Stimulated activated CD8-positive, alpha-beta memory T cell treated with anti-CD3 and anti-CD28 coated beads, Interleukin-7, amount 100 ng/mL, for 48 hours (primary cell): ENCODE measurements at places on chromosomes 1 and 21.

DNA sequence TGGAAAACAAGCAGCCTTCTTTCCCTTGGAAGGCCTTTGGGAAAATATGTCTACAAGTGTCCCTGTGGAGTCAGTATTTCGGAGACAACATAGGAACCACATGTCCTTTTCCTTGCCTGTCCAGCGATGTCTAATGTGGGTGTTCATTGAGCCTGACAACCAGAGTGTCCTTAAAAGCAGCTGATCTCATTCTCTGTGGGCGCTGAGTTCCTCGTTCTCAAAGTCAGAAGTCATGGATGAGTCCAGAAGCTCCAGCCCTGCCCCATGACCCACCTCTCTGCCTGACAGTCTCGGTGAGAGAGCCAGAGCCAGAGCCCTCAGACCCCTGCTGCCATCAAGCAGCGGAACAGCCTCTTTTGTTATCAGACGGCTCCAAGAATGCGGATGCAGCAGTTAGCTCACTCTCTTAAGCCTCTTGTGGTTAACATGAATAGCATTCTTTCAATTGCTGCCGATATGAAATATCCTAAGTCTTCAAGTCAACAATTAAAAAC is 329.2 kb downstream of the TGFB2 start:
- DNase-seq: no peak

DNA sequence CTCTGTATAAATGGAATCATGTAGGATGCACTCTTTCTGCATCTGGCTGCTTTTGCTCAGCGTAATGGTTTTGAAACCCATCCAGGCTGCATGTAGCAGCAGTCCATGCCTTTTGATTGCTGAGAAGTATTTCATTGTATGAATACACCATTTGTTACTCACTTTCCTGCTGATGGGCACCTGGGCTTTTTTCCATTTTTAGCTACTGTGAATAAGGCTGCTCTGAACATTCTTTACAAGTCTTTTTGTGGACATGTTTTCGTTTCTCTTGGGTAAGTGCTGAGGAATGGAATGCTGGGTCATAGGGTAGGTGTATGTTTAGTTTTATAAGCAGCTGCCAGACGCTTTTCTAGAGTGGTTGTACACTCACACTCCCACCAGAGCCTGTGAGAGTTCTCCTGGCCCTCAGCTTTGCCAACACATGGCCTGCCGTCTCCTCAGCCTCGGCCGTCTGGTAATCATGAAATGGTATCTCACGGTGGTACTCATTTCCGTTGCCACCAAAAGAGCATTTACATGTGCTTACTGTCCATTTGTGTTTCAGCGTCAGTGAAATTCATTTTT is 22.7 kb downstream of the SLX9 start:
- no peak for DNase-seq

DNA sequence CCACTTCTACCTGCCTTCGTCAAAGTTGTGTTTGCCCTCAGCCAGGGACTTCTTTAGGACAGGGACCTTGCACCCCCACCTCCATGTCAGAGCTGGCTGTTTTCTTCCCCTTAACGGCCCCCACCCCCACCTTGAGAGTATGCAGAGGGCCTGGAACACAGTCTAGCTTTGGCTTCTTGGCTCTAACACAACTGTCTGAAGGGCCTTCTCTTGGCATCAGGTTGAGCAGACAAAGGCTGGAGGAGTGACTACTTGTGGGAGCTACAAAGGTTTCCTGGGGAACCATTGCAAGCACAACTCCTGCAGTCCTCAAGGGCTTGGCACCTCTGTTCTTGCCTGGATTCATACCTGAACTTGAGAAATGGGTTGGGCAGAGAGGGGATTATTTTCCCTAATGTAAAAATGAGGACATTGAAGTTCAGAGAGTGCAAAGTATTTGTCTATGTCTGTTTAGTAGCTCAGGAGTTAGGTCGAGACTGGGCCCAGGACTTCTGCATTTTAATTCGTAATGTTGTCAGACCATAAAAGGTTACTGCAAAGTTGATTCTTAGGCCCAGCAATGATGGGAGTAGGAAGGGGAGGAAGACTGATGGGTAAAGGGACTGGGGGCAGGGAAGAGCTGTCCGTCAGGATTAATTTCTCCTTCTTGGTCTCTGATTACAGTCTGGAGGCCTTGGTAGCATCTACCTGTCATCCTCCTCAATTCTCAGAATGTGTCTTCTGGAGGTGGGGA is 2.6 kb downstream of the CYP4B1 start:
- no peak for DNase-seq

DNA sequence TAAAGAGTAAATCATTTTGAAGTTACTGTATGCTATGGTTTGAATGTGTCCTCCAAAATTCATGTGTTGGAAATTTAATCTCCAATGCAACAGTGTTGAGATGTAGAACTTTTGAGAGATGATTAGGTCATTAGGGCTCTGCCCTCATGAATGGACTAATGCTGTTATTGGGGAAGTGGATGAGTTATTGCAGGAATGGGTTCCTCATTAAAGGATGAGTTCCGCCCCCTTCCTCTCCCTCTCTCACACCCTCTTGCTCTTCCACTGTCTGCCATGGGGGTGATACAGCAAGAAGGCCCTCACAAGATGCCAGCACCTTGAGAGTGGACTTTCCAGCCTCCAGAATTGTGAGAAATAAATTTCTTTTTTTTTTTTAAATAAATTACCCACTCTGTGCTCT is 97.6 kb downstream of the ATP1A1 start:
- DNase-seq: no peak

- no peak for DNase-seq
Observed at GRCh38 chr1:76006234-76006633, 68.3 kb upstream of the ST6GALNAC3 start.

DNA sequence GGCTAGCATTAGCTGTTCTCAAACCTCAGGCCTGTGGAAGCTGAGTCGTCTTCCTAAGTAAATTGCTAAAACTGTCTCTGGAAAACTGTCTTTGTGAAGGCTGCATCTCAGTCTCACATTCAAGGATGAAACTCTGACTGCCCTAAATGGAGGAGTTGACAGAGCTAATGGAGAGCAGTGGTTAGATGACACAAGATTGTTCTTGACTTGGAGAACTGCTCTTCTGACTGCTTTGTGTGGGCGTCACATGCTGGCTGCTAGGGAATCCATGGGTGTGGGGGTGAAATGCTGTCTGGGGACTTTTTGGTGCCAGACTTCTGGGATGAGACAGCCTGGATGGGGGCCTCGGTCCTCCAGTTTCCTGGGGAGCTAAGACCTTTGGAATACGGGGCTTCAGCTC is 24.5 kb upstream of the TSPAN2 start:
- no peak for DNase-seq

- no peak for DNase-seq
Observed at GRCh38 chr1:208868554-208868953, 624.4 kb upstream of the PLXNA2 start.

DNA sequence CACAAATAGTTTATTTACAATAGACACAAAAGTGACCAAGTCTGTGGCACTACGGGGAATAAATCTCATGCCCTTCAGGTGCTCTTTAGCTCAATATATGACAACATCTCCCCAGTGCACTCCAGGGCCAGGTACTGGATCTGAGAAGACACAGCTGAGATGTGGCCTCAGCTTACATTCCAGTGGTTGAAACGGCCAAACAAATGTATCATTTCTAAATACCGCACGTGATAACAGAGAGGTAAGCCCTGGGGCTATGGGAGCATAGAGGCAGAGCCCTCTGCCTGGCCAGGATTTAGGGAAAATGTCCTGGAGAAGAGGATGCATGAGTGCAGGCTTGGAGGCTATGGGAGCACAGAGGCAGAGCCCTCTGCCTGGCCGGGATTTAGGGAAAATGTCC is 630.5 kb downstream of the SMYD3 start:
- DNase-seq: no peak

GRCh38 chr1:195664628-195665027 is 943.6 kb downstream of the KCNT2 start:
- DNase-seq: no peak

GRCh38 chr1:209802780-209803152 is 3.2 kb downstream of the IRF6 start:
- no peak for DNase-seq

- no peak for DNase-seq
Observed at GRCh38 chr1:245931450-245931849, 575.6 kb downstream of the SMYD3 start.

DNA sequence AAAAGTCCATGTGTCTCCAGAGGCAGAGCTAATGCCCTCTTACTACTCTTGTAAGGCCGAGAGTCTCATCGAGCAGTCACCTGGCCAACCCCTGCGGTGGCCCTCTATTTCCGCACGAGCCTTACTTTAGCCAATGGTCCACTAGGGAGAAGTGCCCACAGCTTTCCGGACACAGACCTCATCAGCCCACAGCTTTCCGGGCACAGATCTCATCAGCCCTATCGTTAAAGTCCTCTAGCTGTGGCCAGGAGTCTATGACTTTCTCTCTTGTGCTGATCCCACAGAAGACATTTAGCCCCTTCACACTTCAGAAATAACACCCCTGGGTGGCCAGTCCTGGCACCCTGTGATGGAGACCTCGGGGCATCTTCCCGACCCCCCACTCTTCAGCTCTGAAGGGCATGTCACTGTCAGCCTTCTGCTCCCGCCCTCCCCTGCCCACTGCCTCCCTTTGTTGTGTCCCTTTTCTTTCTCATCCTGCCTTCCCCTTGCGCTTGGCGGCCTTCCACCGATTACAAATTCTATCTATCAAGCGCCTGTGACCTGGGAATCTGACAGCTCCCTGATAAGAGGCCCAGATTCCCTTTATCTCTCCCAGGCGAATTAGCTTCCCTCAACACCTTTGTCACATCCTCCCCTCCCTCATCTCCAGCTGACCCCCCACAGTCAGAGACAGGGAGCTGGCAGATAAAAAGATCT is 161.0 kb downstream of the PLXNA2 start:
- no peak for DNase-seq

GRCh38 chr1:62809788-62810187 is 25.9 kb downstream of the ATG4C start:
- DNase-seq: no peak

GRCh38 chr1:118291661-118292060 is 106.6 kb upstream of the SPAG17 start:
- no peak for DNase-seq

- DNase-seq: no peak
Observed at GRCh38 chr1:202134645-202135172, 9.8 kb downstream of the ARL8A start.

DNA sequence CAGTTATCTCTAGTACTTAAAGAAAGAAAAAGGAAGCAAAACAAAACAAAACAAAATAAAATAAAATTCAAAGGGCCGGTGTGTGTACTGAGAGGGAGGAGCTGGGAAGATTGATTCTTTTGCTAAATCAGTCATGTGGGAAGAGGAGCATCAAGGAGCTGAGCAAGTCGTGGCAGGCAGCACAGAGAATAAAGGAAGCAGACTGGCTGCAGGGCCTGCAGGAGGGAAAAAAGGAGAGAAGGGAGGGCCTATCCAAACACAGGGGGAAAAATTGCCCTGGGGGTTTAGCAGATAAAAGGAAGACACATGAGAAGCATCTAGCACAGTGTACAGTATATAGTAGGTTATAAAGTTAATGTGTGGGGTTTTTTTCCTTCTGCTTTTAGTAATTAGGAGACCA is 27.6 kb downstream of the AGO4 start:
- DNase-seq: no peak

DNA sequence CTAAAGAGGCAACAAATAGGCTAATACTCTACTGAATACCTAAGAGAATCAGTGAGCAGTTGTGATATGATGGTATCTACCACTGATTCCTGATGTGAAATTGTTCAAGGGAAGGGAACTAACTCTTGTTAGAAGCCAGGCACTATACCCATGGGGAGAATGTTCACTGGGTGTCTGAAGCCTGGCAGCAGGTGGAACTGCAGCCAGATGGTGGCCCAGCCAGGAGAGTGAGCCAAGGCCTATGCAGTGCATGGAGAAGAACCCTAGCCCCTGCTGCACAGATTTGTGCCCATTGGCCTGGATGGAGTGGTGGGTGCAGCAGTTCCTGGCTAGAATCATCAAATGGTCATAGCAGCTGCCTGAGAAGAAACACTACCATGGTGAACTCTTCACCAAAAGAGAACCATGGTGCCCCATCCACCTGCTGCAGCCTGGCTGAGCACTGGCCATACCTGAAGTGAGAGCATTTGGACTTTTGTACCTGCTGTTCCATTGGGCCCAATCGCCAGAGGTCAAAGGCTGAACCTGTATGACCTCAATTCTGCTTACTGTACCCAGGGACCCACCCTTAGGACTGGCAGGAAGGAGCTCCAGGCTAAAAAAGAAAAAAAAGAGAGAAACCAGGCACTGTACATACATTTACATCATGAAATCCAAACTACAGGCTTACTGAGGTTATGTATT is 118.8 kb upstream of the IVNS1ABP start:
- DNase-seq: no peak

- DNase-seq: no peak
Observed at GRCh38 chr1:82465024-82465423, 664.3 kb downstream of the ADGRL2 start.

GRCh38 chr21:17613242-17613676 is 558 bp upstream of the BTG3 start:
- no peak for DNase-seq

DNA sequence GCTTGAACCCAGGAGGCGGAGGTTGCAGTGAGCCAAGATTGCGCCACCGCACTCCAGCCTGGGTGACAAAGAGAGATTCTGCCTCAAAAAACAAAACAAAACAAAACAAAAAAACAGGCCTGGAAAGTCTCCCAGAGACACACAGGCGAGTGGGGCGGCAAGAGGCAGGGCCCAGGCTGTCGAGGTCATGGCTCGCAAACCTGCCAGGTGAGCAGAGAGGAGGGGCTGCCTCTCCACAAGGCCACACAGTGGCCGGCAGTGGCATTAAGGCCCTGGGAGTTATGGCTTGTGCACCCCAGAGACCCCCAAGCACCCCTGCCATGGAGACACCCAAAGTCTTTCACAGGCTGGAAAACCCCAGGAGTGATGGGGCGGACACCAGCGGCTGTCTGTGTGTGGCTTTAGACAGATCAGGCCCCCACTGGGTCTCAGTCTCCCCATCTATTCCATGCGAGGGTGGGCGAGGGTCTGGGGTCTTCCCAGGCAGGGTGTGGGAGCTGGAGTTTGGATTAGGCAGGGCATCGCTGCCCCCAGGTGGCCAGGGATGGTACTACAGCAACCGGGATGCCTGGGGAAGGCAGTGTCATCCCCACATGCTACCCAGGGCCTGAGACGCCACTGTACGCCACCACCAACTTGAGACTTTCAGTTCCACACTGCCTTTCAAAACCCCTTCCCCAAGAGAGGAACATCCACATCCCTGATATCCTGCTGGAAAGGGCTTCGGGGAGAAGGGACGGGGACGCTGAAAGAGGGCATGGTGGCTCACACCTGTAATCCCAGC is 7.3 kb upstream of the CTRC start:
- no peak for DNase-seq

GRCh38 chr1:108049178-108049819 is 84.3 kb upstream of the VAV3 start:
- DNase-seq: no peak

- no peak for DNase-seq
Observed at GRCh38 chr1:221303623-221304022, 424.4 kb downstream of the HLX start.

- DNase-seq: no peak
Observed at GRCh38 chr1:9193233-9193625, 41.3 kb upstream of the H6PD start.
